Kidney epithelial cell (primary cell): ENCODE measurements at places on chromosomes 1 and 21.

GRCh38 chr1:36913016-36913415 lies 121.3 kb downstream of the GRIK3 start:
- DNase-seq, result no peak

DNA sequence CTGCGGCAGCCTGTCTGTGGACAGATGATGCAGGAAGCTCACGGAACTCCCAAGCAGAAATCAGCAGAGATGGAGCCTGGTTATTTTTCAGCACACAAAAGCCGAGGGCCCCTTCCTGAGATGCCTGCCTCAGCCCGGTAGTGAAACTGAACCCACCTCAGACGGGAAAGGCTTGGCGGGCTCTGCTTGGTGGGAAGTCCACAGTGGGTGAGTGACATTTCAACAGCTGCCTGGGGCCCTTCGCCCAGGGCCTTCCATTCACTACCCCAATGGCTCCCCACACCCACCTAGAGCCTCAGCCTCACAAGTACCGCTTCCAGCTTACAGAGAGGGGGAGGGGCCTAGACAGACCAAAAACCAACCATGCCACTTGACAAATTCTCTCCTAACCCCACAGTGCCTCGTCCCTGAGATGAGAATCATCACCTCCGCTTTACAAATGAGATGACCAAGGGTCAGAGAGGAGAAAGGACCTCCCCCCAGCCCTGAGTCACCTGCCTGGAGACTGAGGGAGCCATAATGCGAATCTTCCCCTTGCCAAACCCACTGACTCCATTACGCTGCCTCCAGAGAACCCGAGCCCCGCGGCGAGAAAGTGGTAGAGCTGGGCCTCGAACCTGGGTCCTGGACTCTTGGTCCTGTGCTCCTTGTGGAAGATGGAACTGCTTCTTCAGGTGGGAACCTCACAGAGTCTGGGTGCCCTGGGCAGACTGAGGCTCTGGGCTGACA lies 3.4 kb upstream of the ECE1 start:
- DNase-seq, result no peak

- no peak for DNase-seq
These were observed 8.1 kb upstream of the KHDRBS1 start for GRCh38 chr1:32005522-32005921.

- no peak for DNase-seq
These were observed 10.6 kb upstream of the EXO1 start for GRCh38 chr1:241837416-241837815.

DNA sequence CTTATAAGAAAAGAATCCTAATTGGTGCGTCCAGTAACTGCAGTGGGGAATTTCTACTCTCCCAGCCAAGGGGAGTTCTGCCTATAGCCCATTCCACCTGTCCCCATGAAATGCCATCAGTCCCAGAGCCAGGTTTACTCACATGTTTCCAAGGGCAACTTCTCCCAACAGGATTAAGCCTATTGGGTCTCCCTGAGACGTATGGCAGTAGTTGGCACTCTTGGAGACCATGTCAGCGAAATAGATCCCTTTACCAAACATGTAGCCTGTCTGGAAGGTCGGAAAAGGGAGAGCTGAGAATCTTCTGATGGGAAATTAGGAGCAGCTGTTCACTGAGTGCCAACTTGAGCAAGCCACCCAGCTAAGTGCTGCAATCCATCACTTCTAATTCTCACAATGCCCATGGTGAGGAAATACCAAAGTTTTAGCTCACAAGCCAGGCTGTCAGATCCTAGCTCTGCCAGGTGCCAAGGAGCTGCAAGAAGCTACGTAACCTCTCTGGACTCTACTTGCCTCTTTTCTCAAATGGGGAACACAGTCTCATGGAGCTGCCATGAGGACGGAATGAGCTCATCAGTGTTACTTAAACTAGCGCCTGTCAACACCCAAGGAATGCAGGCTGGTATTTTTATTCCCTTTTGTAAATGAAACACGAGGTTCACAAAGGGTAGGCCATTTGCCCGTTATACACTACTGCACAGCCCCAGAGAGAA lies 43.9 kb downstream of the PARP1 start:
- DNase-seq, result no peak

GRCh38 chr1:161910604-161911003 lies 113.1 kb downstream of the OLFML2B start:
- DNase-seq, result no peak

DNA sequence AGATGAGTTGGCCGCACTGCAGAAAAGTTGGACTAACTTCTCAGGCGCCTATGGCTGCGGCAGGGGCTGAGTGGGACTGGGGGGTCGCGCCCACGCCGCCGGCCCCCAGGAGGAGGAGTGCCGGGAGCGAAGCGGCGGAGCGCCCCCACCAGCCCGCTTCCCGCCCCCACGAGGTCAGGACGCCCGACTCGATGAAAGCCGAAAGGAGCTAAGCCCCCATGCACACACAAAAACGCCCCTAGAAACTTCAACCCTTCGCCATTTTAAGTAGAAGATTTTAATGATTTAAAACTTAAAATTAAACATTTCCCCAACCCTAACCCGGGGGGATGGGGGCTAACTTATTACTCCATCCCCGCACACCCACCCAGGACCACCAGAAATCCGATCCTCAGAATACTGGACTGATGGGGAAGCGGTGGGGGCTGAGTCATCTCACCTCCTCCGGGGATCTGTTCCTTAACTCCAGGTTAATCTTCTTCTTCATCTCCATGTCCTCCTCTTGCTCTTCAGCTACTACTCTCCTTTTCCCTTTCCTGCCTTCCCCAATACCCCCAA lies 539 bp downstream of the ANP32E start:
- DNase-seq, result no peak

- no peak for DNase-seq
These were observed 580 bp upstream of the ATP5PO start for GRCh38 chr21:33916200-33916567.

GRCh38 chr1:172515927-172516326 lies 17.0 kb upstream of the SUCO start:
- DNase-seq, result no peak

GRCh38 chr1:179448437-179449149 lies 82.8 kb downstream of the AXDND1 start:
- DNase-seq, result no peak

- no peak for DNase-seq
These were observed 7.5 kb downstream of the MPL start for GRCh38 chr1:43345120-43345519.
